ENCODE measurements at places on chromosomes 13 and 19.
A peak's percentile ranks its signal among the peaks of the same experiment; 100 is the strongest.

- DNase-seq, result peak; percentile 91
These were observed at the start of gene SMARCA4 for GRCh38 chr19:10960314-10961072. Gene SMARCA4 (plus strand): TSS chr19:10961030. CDS start chr19:10984152, 23,122 bp downstream.

DNA sequence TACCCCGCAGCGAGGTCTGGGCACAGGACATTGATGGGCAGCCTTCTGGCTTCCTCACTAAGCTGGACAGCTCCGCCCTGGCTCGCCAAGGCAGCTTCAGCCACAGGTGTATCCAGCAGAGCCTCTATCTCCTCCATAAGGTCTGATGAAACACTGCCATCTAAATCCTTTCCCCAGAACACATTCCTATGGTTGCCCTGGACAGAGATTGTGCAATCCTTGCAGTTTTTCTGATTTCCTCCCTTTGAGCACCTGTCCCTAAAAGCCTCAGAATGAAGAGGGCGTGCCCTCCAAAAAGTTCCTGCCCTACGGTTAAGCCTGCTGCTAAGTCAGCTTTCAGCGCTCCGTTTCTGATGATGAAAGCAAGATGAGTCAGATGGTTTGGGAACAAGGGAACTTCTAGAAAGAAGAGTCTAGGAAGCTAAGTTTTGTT is 21.0 kb downstream of the CLEC4M start:
- no peak for DNase-seq

DNA sequence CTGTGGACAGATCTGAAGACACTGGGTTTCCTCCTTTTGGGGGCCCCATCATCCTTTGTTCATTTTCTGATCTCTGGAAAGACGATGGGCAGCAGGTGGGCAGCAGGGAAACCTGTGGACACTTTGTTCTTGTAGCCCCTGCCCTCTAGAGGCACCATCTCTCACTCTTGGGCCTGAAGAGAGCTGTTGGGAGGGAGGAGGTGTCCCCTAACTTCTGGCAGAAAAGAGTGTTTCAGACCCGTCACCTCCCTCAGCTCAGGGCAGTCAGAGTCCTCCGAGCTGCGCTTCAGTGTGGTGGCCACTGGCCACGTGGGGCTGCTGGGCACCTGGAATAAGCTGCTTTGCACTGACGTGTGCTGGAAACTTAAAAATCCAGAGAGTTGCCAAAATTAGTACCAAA is 26.9 kb upstream of the RNF17 start:
- no peak for DNase-seq

- DNase-seq, result peak; percentile 3
These were observed 1434.7 kb upstream of the PCDH20 start for GRCh38 chr13:62850331-62850730.

- DNase-seq, result no peak
These were observed 537.3 kb downstream of the SUCLA2 start for GRCh38 chr13:47463726-47464125.

DNA sequence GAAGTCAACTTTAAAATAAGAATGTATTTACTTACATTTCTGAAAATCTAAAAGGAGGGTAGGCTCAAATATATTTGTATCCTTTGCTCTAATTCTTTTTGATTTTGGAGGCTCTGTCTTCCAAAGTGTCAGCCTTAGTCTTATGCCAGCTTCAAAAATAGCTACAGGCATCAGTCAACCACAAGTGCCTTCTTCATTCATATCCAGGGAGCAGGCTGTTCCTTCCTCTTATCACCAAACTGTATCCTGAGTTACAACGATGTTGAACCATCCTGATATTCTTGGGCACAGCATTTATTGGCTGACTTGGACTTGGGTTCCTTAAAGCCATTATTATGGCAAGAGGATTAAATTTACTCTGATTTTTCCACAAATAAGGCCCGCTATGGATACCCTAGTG is 1161.3 kb downstream of the PCDH17 start:
- DNase-seq, result no peak

- DNase-seq, result no peak
These were observed 2.3 kb upstream of the ETV2 start for GRCh38 chr19:35639321-35639639.

GRCh38 chr13:36915896-36916640 is 4.0 kb downstream of the SMAD9 start:
- DNase-seq, result no peak

DNA sequence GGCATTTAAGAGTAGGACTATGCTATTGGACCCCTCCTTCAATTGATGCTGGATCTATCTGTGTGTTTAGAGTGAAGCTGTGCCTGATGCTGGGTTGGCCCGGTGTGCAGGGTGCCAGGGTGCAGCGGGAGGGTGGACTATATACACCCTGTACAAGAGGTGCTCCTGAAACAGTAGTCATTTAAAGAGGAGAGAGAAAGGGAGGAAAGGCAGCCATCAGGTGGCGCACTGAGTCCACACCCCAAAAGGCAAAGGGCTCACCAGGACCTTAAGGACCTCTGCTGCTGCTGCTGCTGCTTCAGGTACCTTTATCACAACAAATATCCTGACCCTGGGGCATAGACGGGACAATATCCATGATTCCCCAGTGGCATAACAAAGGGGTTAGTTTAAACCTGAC is 39.4 kb downstream of the ZNF136 start:
- no peak for DNase-seq

- DNase-seq, result no peak
These were observed 437.9 kb downstream of the KLF12 start for GRCh38 chr13:73696271-73696670.
